ENCODE measurements at places on chromosomes 4 and X. TPM values are rescaled to one million over a fixed set of nuclear protein-coding genes. Genes with fewer than 3 reads are reported as not detected.

DNA sequence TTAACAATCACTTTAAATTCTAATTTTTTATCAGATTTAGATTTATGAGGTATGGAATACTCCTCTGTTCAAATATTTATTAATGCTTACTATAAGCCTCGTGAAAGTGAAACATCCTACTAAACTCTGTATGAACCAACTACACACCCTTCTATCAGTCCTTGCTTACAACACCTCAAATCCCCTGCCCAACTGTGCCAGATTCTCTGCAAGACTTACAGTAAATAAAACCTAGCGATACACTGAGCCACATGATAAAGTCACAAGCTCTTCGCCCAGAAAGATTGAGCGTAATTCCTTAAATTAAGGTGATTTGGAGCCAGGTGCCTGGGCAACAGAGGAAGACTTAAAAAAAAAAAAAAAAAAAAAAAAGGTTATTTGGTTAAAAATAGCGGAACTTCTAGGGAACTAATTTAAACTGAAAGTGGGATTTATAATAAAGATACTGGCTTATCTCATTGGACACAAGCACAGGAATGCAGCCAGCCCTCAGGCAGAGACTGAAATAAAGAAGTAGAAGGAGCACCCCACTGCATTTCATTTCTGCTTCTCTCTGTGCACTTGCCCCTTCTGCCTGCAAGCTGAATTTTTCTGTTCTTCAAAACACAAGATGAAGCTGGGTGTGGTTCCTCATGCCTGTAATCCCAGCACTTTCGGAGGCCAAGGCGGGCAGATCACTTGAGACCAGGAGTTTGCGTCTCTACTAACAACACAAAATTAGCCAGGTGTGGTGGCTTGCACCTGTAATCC, 17.5 kb upstream of the C4orf36 start:
- DNase-seq: no peak

- DNase-seq: no peak
Measured at GRCh38 chr4:76964769-76965168, 15.2 kb downstream of the SEPTIN11 start.

- no peak for DNase-seq
Measured at GRCh38 chrX:118259213-118259612, 86.7 kb upstream of the WDR44 start.

DNA sequence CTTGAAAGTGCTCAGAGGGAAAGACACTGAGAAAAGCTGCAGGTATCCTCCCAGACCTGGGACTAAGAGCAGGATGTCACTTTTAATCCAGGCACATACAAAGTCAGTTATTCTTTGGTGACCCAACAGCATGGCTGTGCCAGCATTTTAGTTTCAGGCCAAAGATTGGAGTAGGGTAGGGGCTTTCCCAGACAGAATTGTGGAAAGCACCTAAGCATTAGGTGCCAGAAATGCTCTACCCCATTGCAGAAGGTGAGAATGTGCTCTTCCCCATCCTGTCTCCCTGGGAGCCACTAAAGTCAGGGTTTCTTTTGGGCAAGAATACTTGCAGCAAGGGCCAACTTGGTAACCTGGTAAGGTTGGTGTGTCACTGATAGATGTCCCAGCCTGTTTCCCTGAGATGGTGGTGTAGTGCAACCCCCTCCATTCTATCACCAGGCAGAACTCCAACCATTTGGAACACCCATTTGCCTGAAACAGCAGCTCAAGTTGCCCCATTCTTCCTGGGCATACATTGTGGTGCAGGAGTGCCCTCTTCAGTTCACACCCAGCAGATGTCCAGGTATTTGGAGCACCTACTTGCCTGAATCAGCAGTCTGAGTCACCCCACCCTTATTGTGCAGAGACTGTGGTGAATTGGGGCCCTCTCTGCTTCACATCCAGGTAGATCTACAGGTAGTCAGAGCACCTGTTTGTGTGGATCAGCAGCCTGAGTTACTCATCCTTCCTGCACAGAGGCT, 183.5 kb downstream of the ZC4H2 start:
- DNase-seq: no peak

DNA sequence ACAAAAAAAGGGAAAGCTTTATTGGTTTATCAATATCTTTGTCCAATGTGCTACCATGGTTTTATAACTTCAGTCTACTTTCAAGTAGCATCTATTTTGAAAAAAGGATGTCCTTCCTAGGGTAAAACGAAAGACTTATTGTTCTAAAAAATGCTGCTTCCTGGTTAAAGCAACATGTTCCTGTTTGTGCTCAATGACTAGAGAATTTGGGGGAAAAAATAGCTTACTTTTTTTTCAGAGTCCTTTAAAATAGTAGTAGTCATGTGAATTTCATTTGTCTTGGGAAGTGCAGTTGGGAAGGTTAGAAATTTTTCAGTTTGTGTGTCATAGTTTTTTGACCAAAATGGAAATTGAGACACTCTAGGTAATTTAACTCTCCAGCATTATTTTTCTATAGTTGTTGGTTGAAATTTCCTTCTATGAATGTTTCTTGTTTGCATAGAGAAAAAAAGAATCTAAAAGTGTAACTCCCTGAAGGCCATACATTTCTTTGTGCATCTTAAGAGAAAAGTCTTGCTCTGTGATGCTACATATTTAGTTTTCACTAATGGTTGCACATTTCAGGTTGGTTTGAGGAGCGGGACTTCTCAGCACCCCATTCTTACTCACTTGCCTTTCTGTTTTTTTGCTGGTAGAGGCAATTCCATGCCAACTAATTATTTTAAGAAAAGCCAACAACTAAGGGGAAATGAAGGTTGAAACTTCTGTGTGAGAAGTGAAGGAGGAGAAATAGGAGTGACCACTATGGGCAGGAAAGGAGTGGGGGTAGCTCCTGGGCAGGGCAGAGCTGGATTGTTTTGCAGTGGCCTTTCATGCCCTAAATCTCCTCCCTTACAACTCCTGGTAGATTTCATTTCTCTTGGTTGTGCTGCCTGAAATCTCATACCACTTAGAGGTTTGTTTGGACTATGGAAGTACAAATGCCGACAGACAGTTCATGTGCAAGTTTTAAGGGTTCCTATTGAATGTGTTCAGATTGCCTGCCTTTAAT, 76.4 kb downstream of the RAPGEF2 start:
- no peak for DNase-seq

DNA sequence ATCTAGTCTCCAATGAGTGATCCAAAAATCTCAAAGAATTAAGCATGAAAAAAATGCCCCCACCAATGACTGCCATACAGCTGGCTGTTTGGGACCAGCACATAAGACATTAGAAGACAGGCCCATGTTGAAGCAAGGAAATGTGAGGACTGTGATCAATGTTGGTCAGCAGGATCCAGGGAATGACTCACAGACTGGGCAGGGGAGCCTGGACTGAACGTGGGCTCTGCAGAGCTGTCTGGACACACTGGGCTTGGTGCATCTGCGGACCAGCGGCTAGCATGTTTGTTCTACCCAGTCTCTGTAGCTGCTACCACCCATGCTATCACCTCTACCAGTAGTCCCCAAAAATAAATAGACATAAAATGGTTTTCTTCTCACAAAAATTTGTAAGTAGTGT, 108.6 kb downstream of the PALLD start:
- DNase-seq: no peak

- DNase-seq: no peak
Measured at GRCh38 chr4:61501812-61502211, 301.7 kb downstream of the ADGRL3 start.

- no peak for DNase-seq
Measured at GRCh38 chrX:17741123-17741511, 3.8 kb downstream of the SCML1 start.

DNA sequence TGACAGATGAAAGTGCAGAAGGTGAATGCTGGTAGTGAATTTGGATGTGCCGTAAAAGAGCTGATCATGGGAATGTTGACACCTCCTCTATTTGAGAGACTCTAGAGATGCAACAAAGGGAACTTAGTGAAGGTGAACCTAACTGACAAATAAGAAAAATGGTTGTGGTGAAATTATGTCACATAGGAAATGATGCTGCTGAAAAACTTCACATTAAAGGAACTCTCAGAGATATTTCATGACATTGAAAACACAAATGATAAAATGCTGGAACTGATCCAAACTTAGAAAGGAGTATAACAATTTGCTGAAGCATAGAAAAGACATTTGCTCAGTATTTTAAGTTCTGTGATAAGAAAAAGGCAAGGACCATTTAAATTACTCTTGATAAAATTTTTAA, 31.9 kb downstream of the MGAT4D start:
- no peak for DNase-seq

DNA sequence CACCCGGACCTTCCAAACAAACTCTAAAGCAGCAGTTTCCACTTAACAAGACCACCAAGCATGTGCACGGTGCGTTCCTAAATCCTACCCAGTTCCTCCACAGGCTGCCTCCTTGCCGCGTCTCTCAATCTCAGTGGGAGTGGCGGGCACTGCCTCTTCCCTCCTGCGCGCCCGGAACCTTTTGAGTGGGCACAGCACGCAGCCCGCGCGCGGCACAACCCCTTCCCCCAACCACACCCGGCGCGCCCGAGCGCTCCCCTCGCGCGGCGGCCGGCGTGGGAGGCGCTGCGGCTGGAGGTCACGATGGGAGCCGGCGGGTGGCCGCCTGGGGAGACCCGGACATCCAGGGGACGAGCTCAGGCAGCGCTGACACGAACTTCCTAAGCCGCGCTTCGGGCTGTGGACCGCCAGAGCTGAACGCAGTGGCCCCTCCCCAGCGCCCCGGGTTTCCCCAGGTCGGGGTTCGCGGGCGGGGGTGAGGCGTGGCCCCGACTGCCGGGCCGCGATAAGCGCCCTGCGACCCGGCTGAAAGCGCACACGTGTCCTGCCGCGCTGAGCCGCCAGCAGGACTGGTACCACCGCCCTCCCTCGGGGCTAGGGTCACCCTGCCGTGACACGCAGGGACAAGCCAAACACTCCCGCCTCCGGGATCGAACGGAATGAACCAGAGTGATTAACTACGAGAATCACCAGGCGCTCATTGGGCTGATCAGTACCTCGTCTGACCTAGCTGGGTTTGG, at the start of gene ABCG2:
TSS of gene ABCG2 (minus strand) at position 151 of the 740 bp plus-strand sequence. CDS start 18,644 bp downstream, outside the sequence.
- DNase-seq: no peak

- no peak for DNase-seq
Measured at GRCh38 chr4:48337731-48338130, 3.6 kb upstream of the SLAIN2 start.

GRCh38 chr4:99341426-99341825, 11.1 kb downstream of the ADH1C start:
- no peak for DNase-seq

DNA sequence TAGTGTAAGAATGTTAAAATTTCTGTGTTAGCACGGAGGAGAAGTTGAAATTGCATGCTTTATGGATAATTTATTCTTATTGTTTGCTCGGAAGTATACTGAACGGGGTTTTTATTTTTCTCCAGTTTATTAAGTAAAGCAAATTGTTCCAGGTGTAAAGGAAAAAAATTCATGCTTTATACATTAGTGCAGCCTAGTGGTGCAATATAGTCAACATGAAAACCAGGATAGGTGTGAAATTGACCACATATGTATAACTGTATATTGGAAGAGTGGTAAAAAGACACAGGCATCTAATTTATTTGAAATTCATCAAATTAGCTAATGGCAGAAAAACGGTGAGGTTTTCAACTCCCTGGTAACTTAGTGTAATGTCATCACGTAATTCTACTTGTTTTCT, 959 bp downstream of the BRS3 start:
- no peak for DNase-seq

DNA sequence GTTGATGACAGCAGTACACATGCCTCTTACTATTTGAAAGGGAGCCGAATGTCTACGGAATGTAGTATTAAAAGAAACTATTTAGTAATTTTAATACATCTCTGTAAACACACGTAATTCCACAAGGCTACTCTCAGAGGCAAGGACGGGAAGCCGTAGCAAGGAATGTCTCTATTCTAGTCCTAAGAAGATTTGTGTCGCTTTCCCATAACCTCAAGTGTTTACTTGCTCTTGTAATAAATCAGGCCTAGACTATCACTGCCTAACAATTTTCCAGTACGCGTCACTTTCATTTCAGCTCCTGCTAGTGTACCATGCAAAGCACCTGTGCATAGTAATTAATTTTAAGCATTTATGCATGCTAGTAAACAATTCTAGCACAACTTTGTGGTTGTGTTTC, 86.7 kb downstream of the OR13H1 start:
- DNase-seq: no peak

- DNase-seq: no peak
Measured at GRCh38 chr4:23268072-23268771, 575.5 kb downstream of the GBA3 start.

- no peak for DNase-seq
Measured at GRCh38 chr4:118758293-118758692, 73.1 kb downstream of the METTL14 start.

- no peak for DNase-seq
Measured at GRCh38 chr4:150972592-150972991, 42.5 kb downstream of the LRBA start.

GRCh38 chrX:2262668-2263055, 238.1 kb downstream of the DHRSX start:
- no peak for DNase-seq

DNA sequence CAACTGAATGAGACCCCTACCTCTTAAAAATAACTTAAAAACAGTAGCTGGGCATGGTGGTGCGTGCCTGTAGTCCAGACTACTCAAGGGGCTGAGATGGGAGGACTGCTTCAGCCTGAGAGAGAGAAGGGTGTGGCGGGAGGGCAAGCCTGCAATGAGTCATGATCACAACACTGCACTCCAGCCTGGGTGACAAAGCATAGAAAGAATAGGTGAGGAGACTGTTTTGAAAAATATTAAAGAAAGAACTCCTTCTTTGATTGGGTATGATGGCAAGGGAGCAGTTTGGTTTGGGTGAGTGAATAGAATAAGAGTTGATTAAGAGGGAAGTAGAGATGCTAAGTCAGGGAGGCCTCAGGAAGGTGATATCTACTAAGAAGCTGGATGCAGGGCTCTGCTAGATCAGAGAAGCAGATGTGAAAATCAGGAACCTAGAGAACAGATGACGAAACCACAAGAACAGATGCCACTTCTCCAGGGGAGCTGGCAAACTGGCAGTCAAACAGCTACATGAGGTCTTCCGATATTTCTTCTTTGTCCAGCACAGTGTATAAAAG, 318.6 kb downstream of the OPHN1 start:
- no peak for DNase-seq

- no peak for DNase-seq
Measured at GRCh38 chr4:167428156-167428555, 193.9 kb upstream of the SPOCK3 start.

- no peak for DNase-seq
Measured at GRCh38 chr4:185559915-185560281, 24.6 kb upstream of the PDLIM3 start.

DNA sequence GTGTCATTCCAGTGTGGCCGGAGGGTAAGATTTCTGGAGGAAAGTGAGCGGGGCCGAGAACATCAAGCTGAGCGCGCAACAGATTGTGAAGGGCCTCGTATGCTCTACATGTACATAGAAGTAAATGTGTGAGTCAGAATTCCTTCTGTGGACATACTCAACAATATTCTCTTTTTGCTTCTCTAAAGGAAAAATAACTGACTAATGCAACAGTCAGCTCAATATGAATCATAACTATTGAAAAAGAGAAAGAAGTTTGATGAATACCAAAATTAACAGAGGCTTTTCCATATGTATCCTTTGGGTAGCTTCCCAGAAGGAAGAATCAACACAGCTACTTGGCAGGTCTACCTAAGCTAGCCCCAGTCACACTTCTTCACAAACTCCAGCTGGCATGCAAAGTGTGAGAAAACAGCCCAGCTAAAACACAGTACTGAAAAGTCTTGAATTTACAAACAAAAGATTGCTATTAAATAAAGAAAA, 87.5 kb upstream of the ZFP42 start:
- DNase-seq: no peak

AMMECR1 gene
- total RNA-seq: 15.0 TPM

UPF3B gene
- 27.8 TPM for total RNA-seq

MTTP gene
- 0.26 TPM for total RNA-seq

OCRL gene
- 53.7 TPM for total RNA-seq

TCEAL7 gene
- total RNA-seq: not detected

BMP3 gene
- total RNA-seq: 0.08 TPM
